ENCODE measurements at places on chromosomes 7 and 10. TPM values are rescaled to one million over a fixed set of nuclear protein-coding genes. Genes with fewer than 3 reads are reported as not detected.
A peak's percentile ranks its signal among the peaks of the same experiment; 100 is the strongest.

GRCh38 chr7:31744294-31744874 is 57.4 kb downstream of the PPP1R17 start:
- peak; percentile 81 for DNase-seq

- DNase-seq: no peak
Measured at GRCh38 chr10:17031637-17032635, 97.7 kb downstream of the CUBN start.

DNA sequence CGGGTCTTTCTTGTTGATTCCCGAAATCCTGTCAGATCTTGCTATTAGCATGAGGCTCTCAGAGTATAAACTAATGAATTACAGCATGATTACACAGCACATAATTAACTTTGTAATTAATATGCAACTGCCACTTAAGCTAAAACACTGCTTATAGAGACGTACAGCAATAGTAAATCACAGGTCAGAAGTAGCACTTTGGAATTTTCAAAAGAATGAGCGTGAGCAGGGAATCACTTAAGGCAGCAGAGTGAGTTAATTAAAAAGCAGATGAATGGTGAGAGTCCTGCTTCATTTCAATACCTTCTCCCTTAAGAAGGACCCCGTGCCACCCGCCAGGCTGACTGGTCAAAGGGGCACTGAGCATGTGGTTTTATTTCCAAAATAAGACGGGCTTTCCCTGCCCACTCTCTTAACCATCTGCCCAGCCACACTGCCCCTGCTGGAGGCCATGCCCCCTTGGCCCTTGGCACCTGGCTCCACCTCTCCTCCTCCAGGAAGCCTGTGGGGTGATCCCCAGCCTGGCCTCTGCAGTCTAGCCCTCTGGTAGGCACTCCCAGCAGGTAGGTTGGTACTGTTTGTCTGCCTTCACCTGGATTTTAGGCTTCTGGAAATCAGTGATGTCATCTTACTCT is 117.8 kb downstream of the ZMIZ1 start:
- no peak for DNase-seq

VENTX gene
- total RNA-seq: 6.3 TPM

DNA sequence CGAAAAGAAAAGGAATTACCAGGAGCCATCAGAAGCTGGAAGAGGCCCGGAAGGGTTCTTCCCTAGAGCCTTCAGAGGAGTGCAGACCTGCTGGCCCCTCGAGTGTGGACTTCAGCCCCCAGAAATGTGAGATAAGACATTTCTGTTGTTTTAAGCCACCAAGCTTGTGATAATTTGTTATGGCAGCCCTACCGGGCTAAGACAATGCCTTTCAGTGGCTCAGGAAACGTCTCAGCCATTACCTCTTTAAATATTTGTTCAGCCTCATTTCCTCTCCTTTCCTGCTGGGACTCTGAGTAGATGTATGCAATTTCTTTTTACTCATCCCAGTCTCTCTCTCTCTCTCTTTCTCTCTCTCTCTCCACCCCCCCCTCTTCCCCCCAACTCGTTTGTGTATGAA is 174.7 kb upstream of the GRB10 start:
- peak; percentile 30 for DNase-seq

DNA sequence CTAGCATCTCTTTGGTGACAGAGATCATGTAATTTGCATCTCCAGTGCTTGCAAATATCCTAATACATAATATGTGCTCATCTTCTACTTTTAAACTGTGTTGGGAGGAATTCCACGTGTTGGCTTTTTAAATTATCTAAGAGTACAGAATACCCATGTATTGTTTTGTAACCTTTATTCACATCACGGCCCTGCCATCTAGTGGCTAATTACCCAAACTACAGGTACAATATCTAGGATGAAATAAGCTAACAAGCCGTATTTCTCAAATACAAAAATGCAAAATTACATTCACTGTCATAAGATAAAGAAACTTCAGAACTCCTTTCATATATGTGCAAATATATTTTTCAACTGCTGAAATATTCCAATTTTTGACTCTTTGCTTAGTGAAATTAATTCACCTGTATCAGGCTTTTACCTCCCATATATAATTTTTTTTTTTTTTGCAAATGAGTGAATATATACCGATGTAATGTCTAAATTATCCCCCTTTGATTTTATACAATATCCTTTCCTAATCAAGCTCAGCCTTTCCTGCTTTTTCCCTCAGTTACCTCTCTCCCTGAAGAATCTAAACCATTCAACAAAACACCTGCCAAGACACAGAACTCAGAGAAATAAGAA is 30.3 kb upstream of the LSM8 start:
- DNase-seq: peak; percentile 72

- no peak for DNase-seq
Measured at GRCh38 chr10:31940839-31941653, 12.4 kb upstream of the ARHGAP12 start.

CHAT gene
- not detected for total RNA-seq

DNA sequence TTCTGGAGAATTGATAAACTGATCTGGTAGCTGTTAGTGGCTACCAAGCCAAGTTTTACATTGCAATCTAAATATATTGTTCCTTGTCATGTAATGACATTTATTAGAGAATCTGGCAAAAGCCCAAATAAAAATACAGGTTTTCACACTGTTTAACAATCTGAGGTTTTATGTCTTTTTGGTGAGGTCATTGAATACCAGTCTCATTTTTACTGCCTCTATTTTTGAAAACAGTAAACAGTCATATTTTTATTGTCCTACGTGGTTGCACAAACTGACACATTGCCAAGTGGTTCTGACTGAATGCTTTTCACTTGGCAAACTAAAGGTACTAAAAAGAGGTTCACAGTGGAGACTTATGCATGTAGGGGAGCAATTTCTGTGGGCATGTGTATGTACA is 157.5 kb downstream of the PRKG1 start:
- no peak for DNase-seq

DNA sequence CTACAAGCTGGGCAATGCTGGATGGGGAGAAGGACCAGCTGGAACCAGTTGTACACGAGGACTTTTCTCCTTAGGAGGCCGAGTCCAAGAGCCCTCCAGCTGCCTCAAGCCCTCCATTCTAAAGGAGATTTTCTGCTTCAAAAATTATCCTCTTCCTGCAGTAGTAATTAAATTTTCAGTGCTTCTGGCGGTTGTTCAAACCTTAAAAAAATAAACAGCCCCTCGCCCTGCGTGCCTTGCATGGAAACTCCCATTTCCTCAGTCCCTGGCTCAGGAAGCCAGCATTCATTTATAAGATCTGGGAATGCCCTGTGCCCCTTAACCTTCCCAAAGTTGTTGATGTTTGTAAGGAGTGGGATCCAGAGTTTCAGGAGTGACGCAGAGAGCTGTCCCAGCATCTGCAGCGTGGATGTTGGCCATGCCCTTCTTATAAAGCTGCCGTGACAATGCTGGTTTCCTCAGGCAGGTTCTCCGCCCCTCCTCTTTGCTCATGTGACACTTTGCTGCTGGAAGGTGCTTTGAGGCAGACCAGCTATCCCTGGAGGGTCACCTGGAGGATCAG is 24.0 kb upstream of the ACTR3B start:
- DNase-seq: no peak

CYP2W1 gene
- total RNA-seq: not detected

NCF1 gene
- total RNA-seq: 0.49 TPM

TTYH3 gene
- total RNA-seq: 126 TPM
